ENCODE measurements at places on chromosomes 12 and 14.

- no peak for DNase-seq
These were observed 1.4 kb downstream of the LRP10 start for GRCh38 chr14:22872833-22873520.

GRCh38 chr14:22900081-22900799 is 17.2 kb downstream of the REM2 start:
- DNase-seq = peak; percentile 31

GRCh38 chr14:68681256-68682011 is 111.4 kb downstream of the ZFP36L1 start:
- no peak for DNase-seq

- DNase-seq = no peak
These were observed 41.2 kb upstream of the TMED10 start for GRCh38 chr14:75217508-75218206.

GRCh38 chr12:10672231-10672868 is 1.5 kb downstream of the STYK1 start:
- no peak for DNase-seq

DNA sequence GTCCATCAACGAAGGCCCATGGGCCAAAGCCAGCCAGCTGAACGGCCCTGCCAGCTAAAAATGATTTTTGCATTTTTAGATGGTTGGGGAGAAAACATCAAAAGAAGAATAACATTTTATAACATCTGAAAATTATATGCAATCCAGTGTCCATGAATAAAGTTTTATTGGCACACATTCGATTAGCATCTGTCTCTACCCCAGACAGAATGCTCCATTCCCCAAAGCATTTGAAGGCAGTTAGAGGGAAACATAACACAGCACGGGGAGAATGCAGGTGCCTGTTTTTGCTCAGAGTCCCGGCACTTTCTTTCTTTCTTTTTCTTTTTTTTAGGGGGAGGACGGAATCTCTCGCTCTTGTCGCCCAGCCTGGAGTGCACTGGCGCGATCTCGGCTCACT is 110.7 kb downstream of the ZNF664 start:
- DNase-seq = no peak

DNA sequence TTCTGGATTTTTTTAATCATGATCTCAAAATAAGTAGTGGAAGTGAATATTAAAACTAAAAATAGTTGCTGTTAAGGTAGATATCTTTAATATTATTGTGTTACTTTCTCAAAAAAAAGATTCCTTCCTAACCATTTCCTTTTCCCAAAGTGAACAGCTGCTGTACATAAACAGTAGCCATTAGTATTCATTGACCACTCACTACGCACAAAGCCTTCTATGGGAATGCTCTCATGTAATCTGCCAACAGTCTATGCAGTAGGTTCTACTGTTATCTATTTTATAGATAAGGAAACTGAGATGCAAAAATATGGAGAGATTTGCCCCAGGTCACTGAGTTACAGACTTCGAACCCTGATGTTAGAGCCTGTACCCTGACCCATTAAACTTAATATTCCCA is 32.1 kb downstream of the ZFP36L1 start:
- no peak for DNase-seq

- no peak for DNase-seq
These were observed 31.0 kb upstream of the TC2N start for GRCh38 chr14:91898372-91898771.

- DNase-seq = no peak
These were observed 58.7 kb downstream of the SSH1 start for GRCh38 chr12:108798551-108799221.

DNA sequence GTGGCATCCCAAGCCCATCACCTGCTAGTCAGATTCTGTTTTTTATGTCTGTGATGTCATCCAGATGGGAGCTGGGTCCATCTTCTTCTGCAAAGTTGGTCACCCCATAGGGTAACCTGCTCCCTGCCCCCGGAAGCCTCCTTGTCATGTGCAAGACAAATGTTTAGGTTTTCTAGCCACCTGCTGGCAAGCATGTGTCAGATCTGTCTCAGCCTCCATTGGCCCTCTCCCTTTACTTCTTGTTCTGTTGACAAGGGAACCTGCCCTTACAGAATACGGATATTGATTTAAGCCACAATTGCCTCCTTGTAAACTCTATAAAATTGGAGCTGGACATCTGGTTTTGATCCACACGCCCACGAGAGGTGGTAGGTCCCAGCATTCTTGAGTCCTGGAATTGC is 7.5 kb downstream of the NTF3 start:
- no peak for DNase-seq

GRCh38 chr12:93176165-93176564 is 201.6 kb upstream of the NUDT4 start:
- no peak for DNase-seq

- no peak for DNase-seq
These were observed 449.6 kb upstream of the CCDC196 start for GRCh38 chr14:66036547-66036946.

- no peak for DNase-seq
These were observed 496.8 kb downstream of the EGLN3 start for GRCh38 chr14:33454022-33454595.

GRCh38 chr12:107379852-107380567 is 286.7 kb upstream of the CRY1 start:
- no peak for DNase-seq

GRCh38 chr14:95204705-95205104 is 47.4 kb upstream of the DICER1 start:
- DNase-seq = no peak

DNA sequence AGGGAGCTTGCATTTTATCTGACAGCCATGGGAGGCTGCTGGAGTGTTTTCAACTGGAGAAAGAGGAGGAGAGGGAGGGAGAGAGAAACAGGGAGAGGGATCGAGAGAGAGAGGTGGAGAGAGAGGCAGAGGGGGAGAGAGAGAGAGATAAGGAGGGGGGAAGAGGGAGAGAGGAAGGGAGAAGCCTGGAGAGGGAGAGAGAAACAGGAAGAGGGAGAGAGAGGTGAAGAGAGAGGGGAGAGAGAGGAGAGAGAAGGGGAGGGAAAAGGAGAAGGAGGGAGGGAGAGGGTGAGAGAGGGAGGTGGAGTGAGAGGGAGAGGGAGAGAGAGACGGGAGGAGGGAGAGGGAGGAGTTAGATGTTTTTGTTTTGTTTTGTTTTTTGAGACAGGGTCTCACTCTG is 45.6 kb downstream of the DNAH10 start:
- no peak for DNase-seq

GRCh38 chr14:86790408-86791364 is 1202.3 kb downstream of the GALC start:
- no peak for DNase-seq

- no peak for DNase-seq
These were observed 1.2 kb upstream of the WDR20 start for GRCh38 chr14:102138535-102138934.

- no peak for DNase-seq
These were observed 34.2 kb upstream of the OTX2 start for GRCh38 chr14:56844406-56845002.

DNA sequence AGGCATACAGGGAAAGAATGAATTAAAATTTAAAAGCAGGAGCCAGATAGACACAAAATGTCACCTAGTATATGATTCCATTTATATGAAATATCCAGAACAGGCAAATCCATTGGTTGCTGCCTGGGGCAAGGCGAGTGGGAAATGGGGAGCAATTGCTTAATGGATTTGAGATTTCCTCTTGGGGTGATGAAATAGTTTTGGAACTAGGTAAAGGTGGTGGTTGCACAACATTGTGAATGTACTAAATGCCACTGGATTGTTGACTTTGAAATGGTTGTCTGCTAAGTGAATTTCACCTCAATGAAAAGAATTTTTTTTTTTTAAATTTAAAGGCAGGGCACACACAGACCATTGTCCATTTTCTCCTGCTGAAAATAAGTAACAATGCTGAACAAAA is 61.9 kb downstream of the ABCC9 start:
- DNase-seq = no peak

GRCh38 chr14:65415613-65416012 is 3.1 kb downstream of the FUT8 start:
- DNase-seq = no peak

GRCh38 chr12:6641131-6641530 is 5.4 kb upstream of the LPAR5 start:
- no peak for DNase-seq

- no peak for DNase-seq
These were observed 46.6 kb downstream of the ATF7 start for GRCh38 chr12:53579545-53579955.

- peak; percentile 20 for DNase-seq
These were observed 50.2 kb downstream of the KCNK13 start for GRCh38 chr14:90111895-90112534.

DNA sequence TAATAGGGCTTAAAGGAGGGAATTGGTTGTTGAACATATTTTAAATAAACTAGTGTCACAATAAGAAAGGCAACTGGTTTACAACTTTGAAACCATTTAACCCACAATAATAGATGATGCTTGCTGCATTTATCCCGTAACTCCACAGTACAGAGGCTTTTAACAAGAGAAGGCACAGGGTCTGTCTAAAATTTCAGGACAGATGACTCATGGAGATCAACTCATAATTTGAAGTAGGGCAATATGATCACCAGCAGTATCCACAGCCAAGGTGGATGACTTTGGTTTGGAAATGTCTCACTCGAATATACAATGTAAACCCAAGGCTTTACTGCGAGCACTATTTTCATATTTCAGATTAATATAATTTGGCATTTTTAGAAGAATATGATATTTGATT is 340.2 kb downstream of the LRIG3 start:
- no peak for DNase-seq

- no peak for DNase-seq
These were observed 981 bp downstream of the FLVCR2 start for GRCh38 chr14:75579338-75579864.

GRCh38 chr12:96237465-96238077 is 43.4 kb downstream of the ELK3 start:
- peak; percentile 67 for DNase-seq

DNA sequence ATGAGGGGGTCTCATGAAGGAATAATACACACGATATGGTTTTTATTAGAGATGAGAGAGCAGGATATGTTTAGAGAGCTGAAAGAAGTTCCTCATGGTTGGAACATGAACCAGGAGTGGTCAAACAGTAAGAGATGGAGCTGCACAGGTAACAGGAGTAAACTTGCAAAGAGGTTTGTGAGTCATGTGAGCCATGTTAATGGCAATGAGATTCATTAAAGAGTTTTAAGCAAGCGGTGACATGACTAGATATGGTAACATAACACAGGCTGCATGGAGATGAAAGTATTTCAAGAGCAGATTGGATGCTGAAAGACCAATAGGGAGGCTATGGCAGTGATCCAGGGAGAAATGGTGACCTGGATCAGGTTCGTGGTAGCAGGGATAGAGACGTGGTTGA is 62.6 kb upstream of the SSTR1 start:
- no peak for DNase-seq

- no peak for DNase-seq
These were observed 413.8 kb upstream of the TMTC1 start for GRCh38 chr12:30197392-30198057.

DNA sequence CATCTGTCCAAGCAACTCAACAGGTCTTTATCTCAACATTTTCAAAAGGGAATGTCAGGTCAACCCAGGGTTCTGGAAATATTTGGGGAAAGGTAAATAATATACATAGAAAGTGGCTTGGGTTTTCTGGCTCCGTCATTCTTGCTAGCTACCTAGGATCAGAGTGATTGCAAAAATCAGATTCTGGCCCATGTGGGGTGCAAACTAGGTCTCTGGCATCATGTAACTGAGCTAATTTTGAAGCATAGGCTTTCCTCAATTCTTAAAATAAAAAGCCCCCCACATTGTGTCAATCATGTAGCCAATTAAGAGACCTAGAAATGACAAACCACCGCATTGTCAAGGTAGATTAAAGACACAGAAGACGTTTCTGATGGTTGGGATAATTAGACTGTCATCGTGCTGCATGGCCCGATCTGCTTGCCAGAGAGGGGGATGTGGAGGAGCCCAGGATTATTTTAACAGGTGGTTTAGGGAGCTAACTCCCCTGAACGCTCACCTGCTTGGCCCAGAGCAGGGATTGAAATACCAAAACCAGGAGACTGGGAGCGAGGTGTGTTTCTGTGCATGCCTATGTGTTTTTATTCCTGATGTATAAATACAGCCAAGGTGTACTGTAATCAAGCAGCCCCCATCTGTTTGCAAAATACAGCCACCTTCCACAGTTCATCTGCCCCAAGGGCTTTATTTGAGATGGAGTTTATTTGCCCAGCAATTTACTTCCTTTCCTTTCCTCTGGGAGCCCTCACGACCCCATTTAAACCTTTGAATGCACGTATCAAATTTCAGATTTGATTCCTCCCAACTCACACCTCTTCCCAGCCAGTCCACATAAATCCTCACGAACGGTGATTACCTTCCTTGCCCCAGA is 189.5 kb downstream of the TTC8 start:
- no peak for DNase-seq

- DNase-seq = no peak
These were observed 54.0 kb downstream of the SLC38A1 start for GRCh38 chr12:46214668-46215436.

DNA sequence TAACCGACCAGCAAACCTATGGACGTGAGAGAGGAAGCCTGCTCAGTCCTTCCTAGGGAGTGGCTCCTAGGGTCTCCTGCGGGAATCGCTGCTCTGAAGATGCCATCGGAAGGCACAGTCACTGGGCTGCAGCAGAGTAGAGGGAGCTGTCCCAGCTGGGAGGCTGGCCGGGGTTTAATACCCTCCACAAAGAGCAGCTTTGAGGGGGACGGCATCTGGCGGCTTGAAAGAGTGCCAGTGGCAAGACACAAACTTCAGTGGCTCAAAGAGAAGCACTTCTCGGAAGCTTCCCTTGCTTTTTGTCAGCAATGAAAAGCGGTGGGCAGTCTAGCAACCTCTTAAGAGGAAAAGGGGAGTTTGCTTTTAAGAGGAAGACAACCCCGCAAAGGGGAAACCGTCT is 114.6 kb downstream of the TMEM132C start:
- DNase-seq = no peak

- no peak for DNase-seq
These were observed 41.4 kb upstream of the EPS8 start for GRCh38 chr12:15830538-15830937.

GRCh38 chr12:62371661-62372060 is 95.0 kb upstream of the MON2 start:
- no peak for DNase-seq

GRCh38 chr12:96698965-96699364 is 208.1 kb upstream of the NEDD1 start:
- no peak for DNase-seq

DNA sequence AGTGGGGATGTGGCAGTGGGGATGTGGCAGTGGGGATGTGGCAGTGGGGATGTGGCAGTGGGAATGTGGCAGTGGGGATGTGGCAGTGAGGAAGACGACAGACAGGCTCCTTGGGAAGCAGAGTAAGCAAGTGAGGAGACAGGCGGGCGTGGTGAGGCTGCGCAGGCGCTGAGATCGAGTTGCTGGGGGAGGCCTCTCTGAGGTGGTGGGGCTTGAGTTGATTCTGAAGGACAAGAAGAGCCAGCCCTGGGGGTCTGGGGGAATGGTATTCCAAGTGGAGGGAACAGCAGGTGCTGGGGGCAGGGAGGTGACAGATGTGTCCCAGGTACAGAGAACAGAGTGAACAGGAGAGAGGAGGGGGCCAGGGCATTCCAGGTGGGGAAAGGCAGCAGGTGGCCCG is 33.8 kb upstream of the TSPAN9 start:
- DNase-seq = no peak
